Kidney tubule cell (primary cell): ENCODE measurements at places on chromosomes 1 and 21.

DNA sequence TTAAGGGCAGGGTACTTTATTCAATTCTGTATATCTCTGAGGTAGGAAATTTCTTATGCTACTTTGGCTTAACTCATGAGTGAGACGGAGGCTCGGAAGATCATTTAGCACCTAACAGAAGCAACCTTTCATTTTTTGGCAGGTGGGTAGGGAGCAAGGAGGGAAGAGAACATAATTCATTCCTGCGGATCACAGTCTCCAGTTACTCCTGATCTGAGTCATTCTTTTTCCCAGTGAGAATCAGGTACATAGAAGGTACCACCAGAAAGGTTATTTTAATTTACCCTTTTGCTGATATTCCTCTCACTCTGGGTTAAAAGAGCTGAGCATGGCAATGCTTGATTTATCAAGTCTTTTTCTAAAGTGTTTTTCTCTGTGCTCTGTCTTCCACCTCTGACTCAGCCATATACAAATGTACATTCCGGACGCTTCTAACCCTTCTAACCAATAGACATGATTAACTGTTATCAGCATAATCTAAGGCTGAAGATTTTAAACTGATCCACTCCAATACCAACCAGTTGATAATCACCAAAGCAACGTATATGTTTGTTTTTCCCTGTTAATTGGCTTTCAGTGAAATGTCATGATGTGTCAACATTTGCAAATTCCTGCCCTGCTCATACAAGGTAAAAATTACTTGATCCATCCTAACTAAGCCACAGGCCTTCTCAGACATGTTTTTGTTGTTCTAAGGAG lies 271.7 kb downstream of the DUSP10 start:
- no peak for DNase-seq

DNA sequence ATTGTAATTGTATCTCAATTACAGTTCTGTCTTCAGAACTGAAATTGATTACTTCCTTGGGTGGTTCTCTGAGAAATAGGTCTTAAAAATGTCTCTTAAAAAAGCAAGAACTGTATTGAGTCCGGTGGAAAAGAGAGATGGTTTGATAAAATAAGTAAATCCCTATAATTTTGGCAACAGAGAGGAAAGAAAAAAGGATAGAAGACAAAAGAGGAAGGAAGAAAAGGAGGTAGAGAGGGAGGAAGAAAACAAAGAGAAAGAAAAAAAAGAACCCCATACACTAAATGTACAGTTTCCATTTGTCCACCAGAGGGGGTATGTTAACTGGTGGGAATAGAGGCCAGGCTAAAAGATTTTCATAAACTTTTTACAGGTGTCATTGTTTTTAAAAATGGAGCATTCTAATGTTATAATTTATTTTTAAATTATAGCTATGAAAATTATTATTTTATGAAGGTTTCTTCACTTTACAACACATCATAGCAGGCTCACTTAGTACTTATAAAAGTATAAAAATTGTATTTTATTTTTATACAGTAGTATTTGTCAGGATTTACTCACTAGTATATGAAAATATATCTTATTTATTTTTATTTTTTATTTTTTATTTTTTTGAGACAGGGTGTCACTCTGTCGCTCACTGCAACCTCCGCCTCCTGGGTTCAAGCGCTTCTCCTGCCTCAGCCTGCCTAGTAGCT lies 2.1 kb upstream of the UBE2T start:
- peak; percentile 56 for DNase-seq

- DNase-seq, result no peak
Observed at GRCh38 chr1:156228501-156228900, 13.5 kb upstream of the BGLAP start.

DNA sequence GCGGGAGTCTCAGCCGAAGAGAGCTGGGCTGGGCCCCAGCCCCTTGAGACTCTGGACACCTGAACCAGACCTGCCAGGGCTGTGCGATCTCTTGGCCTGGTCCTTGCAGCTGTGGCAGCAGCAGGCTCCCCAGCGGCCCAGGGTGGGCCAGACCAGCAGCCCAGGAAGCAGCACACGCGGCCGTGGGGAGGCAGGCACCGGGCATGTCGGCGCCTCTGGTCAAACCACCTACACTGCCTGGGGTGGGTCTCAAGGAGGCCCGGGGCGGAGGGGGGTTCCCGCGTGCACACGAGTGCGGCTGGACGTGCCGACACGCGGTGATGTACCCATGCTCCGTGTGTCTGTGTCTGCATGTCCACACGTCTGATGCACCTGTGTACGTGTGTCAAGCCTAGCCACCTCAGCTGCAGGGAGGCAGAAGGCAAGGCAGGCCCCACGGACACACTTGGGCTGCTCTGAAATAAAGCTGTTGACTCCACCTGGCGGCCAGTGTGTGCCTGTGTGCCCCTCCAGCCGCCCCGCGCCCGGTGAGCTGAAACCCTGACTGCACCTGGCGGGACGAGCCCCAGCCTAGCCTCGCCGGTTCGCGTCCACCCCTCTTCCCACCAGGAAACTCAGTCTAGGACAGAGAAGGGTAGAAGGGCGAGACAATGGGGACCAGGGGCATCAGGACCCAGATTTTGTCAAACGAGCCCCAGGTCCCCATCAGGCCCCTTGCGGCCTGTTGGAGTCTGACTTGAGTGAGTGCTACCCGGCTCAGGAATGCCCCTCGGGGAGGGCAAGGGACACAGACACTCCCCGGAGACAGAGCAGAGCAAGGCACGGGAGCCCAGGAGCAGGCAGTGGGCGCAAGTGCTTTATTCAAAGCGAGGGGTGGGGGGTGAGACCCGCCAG lies 11.6 kb downstream of the SCNN1D start:
- peak; percentile 87 for DNase-seq

DNA sequence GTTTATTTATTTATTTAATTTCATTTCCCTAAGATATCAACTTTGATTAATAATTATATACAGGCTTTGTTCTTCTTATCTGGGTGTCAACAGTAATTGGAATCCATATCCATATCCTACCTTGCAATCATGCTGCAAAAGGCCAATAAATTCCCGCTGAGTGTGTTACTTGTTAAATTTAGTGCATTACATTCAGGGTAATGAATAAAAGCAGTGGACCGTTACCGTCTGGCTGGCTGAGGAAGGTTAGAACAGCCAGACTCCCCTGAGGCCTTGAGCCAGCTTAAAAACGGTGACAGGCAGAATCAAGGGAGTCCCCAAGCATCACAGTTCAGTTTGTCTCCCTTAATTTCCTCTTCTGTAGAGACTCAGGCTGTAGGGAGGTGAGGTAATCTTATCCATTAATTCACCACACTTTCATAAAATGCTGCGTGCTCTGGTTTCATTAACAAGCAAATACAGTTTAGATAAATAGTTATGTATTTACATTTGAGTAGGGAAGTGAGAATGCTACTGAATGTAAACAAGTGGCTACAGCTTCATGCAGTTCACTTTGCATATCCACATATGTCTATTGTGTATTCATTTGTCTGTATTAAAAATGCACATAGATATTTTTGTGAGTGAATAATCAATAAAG lies 888.2 kb upstream of the CXADR start:
- DNase-seq, result peak; percentile 12

DNA sequence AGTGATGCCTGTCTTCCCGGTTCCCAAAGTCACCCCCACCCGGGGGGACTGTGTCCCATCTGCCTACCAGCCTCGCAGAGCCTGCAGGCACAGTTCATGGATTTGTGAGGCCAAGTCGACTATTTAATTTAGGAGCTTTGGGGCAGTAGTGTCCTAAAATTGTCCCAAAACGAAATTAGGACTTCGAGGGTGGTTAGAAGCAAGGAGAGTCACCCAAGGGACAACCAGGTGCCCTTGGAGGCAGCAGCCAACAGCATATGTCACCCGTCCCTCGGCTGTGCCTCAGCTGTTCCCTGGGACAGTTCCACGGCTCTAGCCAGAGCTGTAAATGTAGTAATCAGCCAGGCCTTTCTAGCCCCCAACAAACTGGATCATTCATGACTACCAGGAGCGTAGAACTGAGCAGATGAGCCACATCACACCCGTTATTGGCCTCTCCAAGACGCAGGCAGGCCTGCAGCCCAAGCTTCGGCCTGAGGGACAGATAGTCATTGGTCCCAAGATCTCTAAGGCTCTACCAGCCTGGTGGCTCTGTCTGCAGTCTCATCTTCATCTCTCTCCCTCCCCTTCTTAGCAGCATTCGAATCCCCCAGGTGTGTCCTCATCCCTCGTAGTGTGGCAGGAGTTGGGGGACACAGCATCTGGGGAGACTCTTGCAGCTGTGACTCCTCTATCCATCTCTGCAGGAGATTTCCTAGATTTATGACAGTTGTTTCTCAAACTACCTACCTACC lies 2.9 kb downstream of the PAX7 start:
- no peak for DNase-seq

GRCh38 chr1:93186667-93187066 lies 6.1 kb downstream of the CCDC18 start:
- no peak for DNase-seq

GRCh38 chr1:244674446-244674845 lies 21.5 kb downstream of the DESI2 start:
- no peak for DNase-seq

- peak; percentile 90 for DNase-seq
Observed at GRCh38 chr1:172948457-172948856, 102.3 kb downstream of the TNFSF18 start.

DNA sequence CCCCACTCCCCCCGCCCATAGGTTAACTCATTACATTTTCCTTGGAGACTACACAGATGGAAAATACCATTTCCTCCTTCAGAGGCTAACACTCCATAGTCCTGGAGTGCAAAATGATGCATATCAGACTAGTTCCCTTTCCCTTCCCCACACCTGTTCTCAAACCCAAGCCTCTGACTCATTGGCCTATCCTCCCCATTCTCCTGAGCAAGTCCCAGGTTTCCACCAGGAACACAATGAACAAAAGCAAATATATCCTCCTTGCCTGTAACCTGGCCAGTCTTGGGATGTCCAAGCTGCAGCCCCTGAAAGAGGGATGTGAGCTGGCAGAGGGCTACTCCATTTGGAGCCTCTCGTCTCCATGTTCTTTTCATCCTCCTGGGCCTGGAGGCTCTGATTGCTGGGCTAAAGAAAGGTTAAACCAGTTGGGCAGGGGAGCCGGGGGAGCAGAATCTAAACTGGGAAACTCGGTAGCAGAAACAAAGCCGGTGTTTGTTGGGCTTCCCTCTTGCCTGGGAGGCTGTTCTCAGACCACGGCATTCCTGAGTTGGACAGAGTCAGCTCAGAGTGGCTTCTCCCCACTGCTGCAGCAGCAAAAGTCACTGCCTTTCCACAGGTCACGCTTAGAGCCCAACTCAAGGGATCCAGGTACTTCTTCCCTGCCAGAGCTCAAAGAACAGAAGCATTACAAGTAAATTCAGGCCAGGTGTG lies 13.9 kb downstream of the SSR2 start:
- DNase-seq, result peak; percentile 70

DNA sequence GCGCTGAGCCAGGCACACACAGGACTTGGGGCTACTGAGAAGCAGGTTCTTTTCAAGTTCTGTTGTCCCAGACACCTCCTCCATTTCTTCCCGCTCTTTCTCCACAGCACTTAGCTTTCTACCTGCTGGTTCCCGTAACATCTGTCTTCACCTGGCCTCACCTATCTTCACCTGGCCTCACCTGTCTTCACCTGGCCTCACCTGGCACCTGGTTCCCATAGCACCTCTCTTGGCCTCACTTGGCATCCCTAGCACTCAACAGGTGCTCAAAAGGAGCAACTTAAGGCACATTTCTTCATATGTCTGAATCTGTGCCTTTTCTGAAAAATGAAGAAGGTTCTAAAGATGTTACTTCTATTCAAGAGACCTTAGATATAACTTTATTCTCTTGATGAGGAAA lies 10.4 kb downstream of the KCNK1 start:
- DNase-seq, result no peak

DNA sequence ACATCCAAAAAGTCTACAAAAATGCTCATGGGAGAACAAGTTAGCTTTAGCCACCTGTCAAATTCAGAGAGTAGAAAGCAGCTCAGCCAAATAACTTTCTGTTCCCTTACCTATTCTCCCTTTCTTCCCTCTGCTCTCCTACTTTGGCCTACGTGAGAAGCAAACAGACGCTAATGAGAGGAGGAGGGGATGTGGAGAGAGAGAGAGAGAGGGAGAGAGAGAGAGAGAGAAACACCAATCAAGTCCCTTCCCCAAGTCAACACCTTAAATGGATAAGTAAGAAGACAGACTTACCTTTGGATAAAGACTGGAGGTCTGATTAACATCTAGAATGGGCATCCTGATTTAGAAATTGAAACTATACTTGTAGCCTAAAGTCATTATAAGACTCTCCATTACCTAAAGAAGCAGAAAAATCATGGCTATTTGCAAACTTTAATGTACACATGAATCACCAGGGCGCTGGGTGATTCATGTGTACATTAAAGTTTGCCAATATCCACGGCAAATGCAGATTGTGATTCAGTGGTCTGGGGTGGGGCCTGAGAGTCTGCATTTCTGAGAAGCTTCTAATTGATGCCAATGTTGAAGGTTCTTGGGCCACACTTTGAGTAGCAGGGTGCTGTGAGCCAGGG lies 13.1 kb upstream of the DUSP12 start:
- DNase-seq, result no peak

DNA sequence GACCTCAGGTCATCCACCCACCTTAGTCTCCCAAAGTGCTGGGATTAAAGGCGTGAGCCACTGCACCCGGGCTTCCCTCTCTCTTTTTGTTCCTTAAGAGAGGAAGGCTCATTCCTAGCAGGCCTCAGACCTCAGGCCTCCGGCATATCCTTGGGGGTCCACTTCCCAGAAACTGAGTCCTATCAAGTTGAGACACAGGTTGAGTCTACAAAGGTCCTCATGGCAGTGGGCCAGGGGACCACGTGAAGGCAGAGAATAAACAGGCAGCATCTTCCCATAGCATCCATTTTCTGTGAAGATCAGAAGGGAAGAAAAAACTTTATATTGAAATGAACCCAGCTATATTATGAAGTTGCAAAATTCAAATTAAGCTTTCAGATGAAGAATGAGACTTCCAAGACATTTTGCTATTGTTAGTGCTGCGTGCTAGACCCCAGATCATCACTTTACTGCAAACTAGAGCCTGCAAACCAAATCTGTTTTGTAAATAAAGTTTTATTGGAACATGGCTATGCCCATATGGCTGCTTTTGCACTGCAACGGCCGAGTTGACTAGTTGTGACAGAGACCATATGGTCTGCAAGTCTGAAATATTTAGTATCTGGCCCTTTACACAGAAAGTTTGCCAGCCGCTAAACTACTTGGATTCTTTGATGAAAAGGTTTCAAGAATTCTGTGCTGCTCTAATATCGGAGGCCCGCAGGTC lies 3.5 kb upstream of the CELA2A start:
- no peak for DNase-seq
